ENCODE measurements at places on chromosomes 5 and 9.

- no peak for DNase-seq
Measured at GRCh38 chr5:85293145-85293785, 908.6 kb upstream of the EDIL3 start.

GRCh38 chr5:171308453-171309275 lies at the start of gene TLX3:
TSS of gene TLX3 (plus strand) at chr5:171309248. CDS start at chr5:171309366, 118 bp downstream.
- no peak for DNase-seq

GRCh38 chr5:2802693-2803365 lies 51.4 kb upstream of the IRX2 start:
- no peak for DNase-seq

- DNase-seq: no peak
Measured at GRCh38 chr9:138118601-138119071, 241.1 kb downstream of the CACNA1B start.

DNA sequence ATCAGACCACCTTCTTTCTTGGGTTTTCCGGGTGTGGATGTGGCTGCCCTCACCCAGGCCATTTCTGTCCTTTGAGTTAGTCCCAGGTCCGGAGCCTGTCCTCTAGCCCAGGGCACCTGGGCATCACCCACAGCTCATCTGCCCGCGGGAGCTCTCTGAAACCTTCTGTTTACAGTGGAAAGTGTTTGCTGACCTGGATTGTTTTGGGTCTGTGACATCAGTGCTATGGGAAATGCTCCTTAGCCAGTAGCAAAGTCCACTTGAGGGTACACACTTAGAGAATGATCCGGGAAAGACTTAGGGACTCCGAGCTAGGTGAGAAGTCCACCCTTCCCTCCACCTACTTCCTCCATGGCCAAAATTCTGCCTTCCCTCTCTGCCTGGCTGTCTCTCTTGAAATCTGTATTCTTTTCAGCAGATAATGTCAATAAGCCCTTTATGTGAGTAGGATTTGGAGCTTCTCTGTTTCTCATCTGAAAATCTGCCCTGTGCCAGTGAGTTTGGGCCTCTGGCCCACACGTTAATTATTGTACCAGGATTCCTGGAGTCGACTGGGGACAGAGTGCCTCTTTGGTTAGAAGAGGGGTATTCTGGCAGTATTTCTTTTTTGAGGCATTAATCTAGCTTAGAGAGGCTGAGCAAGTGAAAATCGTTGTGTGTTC lies 19.9 kb downstream of the ABLIM3 start:
- DNase-seq: no peak

Measured in CD4-positive, alpha-beta T cell treated with Interleukin-10 for 1 hour (primary cell).